ENCODE measurements at places on chromosomes 4 and X.

DNA sequence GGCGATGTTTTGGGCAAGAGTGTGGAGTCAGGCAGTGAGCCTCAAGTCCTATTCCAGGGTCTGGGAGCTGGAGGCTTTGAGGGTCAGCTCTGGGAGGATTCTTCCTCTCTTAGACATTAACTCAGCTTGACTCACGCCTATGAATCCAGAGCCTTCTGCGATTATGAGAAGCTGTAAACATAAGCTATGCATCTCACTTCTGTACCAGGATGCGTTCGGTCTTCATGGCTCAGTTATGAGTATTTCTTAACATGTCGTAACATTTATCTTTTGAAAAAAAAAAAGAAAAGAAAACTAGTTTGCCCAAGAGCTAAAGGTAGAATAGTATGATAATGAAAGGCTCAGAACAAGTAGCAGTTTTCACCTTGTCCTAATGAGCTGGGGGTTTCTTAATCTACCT lies 4.6 kb downstream of the SHROOM2 start:
- DNase-seq: no peak

GRCh38 chrX:916230-916599 lies 285.6 kb downstream of the SHOX start:
- peak; percentile 35 for DNase-seq

- DNase-seq: no peak
Observed at GRCh38 chr4:144547678-144548298, 98.2 kb upstream of the HHIP start.

- no peak for DNase-seq
Observed at GRCh38 chr4:182808673-182809416, 108.3 kb downstream of the DCTD start.

GRCh38 chr4:4901877-4902276 lies 42.4 kb downstream of the MSX1 start:
- DNase-seq: no peak

GRCh38 chr4:164438321-164438720 lies 315.6 kb upstream of the SMIM31 start:
- DNase-seq: peak; percentile 62

DNA sequence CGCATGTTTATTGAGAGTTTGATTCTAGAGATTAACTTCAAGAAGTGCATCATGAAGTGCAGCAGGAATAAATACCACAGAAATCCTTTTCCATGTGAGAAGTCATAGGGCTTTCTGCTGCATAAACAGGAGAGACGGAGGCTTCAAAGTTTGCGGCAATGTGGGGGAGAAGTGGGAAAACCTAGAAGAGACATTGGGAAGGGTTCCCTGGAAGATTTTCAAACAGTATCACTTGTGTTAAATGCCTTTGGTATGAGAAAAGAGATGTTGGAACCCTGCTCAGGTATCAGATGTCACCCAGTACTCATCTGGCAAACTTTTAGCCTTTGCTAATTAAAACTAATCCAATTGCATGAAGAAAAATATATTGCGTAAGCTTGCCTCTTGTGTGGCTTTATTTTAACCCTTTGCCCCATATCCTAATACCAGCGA lies 15.4 kb downstream of the NHS start:
- peak; percentile 38 for DNase-seq

- no peak for DNase-seq
Observed at GRCh38 chr4:53137468-53137867, 228.4 kb downstream of the SCFD2 start.

GRCh38 chr4:56737666-56738065 lies 56.6 kb upstream of the HOPX start:
- DNase-seq: no peak

GRCh38 chr4:159674241-159674640 lies 571.4 kb downstream of the RAPGEF2 start:
- no peak for DNase-seq

DNA sequence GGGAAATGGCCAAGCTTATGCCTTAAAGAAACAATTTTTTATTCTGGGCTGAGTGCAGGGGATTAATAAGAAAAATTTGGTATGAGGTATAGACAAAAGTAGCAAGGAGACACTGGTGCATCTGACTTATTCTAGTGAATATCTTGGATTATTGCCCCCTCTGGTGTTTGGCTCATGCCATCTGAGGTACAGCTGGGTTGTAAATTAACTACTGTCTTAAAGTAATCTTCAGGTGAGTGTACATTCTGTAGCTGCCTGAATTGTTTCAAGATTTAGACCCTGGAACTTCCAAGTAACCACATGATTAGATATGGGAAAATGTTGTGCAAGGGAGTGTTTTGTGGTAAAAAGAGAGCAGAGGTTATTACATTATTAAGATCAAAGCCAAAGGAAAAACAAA lies 988.7 kb downstream of the FAM133A start:
- DNase-seq: no peak

DNA sequence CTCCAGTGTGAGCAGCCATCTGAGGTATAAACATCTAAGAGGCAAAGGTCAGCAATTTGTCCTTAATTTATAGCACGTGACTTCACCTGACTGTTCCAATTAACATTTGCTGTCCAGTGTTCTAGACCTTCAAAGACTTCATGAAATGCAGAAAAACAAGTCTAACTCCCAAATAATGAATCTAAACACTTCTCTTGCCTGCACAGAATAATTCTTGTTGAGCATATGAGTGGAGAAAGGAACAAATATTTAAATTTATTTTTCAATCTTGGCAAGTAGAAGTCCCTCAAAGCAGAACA lies 12.0 kb downstream of the RFC1 start:
- no peak for DNase-seq

GRCh38 chr4:70518716-70519115 lies 347 bp downstream of the AMTN start:
- peak; percentile 41 for DNase-seq

All from Daoy (cell line).